ENCODE measurements at places on chromosomes 5 and 9.

DNA sequence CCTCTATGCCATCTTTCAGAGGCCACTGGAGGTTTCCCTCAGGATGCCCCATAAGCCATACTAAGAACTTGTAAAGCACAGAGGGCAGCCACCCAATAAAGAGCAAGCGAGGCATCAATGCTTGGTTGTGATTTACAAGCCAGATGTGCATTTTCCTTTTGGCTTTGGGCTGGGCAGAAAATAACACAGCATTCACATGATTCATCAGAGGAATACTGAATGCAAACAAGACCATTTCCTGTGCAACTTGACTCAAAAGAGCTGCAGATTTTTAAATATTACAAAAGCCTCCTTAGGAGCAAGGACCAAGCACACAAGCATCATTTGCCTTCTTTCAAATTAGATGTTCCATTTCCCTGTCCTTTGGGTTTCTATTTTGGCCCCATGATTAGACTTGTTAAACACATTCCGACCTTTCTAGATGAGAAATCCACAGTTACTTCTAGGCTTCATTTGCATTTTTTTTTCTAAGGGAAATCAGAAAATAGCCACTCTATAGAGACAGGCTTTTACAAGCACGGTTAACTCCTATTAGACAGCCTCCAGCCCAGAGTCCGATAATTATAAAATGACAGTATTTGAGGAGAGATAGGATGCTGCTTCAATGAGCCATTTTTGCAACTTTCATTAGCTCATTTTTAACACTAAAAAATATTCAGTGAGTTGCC, 207.8 kb downstream of the SEMA5A start:
- no peak for DNase-seq

GRCh38 chr5:1764606-1764960, 35.1 kb downstream of the MRPL36 start:
- peak; percentile 8 for DNase-seq

DNA sequence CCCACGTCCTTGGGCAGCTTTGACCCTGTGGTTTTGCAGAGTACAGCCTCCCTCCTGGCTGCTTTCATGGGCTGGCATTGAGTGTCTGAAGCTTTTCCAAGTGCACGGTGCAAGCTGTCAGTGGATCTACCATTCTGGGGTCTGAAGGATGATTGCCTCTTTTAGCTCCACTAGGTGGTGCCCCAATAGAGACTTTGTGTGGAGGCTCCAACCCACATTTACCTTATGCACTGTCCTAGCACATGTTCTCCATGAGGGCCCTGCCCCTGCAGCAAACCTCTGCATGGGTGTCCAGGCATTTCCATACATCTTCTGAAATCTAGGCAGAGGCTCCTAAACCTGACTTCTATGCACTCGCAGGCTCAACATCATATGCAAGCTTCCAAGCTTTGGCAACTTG, 644.2 kb upstream of the CDH9 start:
- no peak for DNase-seq

DNA sequence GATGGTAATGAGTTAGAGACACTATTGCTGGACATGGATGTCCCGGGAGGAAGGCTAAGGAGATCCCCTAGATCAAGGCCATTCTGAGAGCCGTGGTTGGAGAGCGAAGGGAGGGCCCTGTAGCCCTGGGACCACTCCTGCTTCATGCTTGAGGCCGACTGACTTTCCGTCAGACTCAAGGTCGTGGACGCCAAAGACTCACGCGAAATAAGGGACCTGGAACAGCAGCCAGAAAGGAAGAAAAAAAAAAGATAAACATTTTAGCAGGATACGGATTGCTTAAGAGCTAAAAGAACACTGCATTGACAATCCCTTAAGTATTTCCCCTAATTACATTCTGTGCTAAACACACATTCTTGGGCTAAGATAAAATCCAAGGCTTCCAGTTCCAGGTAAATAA, 181.2 kb downstream of the GLIS3 start:
- peak; percentile 48 for DNase-seq

DNA sequence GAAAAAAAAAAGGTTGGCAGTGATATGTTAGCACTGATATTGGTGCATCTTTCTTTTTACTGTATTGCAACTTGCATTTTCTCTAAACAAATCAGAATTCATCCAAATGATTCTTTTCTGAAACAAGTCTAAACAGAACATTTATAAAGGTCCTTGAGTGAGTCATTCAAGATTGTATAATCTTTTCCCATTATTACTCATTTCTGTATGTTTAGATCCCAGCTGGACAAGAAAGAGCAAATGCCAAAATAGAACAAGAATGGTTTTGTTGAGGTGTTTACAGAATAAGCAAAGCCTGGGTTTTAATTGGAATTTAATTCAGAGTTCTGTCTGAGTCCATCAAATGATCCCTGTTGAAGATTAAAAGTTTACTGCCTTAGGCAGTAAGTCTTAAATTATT, 112.3 kb downstream of the VCAN start:
- DNase-seq, result no peak

- DNase-seq, result no peak
Observed at GRCh38 chr5:34833976-34834793, 4.8 kb upstream of the TTC23L start.

DNA sequence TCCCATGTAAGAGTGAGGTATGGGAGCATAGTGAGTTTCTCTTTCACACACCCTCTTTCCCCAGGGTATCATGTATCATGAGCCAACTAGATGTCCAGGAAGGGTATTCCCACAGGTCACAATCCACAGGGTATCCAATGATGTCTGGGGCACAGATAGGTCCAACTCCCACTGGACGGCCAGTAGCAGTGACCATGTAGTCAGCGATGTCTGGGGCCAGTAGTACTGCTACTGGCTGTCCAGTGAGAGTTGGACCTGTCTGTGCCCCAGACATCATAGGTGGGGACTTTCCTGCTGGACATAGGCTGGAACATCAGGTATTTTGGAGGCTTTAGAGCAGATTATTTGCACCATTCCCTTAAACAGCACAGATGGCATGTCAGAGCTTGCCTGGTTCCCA, 352.6 kb upstream of the SGCD start:
- no peak for DNase-seq
